ENCODE measurements at places on chromosomes 5 and 9.

GRCh38 chr5:14243766-14244165 lies 100.6 kb downstream of the TRIO start:
- DNase-seq = no peak

- DNase-seq = no peak
Observed at GRCh38 chr5:80177236-80177635, 78.6 kb downstream of the SERINC5 start.

DNA sequence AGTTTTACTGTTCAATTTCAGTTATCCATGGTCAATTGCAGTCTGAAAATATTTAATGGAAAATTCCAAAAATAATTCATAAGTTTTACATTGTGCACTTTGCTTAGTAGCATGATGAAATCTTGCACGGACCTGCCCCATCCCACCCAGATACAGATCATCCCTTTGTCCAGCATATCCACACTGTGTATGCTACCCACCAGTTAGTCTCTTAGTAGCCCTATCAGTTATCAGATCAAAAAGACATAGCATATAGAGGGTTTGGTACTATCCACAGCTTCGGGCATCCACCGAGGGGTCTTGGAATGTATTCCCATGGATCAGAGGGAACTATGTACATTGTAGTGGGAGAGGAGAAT lies 97.7 kb downstream of the SLC44A1 start:
- DNase-seq = no peak

DNA sequence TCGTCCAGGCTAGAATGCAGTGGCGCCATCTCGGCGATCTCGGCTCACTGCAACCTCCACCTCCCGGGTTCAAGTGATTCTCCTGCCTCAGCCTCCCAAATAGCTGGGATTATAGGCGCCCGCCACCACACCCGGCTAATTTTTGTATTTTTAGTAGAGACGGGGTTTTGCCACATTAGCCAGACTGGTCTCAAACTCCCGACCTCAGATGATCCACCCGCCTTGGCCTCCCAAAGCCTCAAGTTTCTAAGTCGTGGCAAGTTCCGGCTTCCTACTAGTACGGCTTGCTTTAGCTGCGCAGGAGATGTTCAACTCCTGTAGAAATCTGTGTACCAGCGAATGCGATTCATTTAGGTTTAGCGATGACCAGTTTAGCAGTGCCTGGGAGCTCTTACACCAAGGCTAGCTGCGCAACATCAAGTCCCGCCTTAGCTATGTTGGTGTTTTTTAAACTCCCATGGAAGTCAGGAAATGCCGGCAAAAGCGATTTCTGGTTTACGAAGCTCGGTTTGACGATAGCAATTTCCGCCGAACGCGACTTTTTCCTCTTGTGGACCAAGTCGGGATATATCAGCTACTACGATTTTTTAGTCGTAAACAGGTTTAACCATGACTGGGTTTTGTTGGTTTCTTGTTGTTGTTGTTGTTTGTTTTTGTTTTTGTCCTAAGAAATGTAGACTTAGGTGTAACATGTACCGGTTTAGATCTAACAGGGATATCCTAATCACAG lies 46.4 kb downstream of the ANXA2R start:
- DNase-seq = no peak

- no peak for DNase-seq
Observed at GRCh38 chr9:137317718-137318511, 15.8 kb upstream of the NRARP start.

GRCh38 chr9:6552498-6553121 lies 92.9 kb downstream of the GLDC start:
- DNase-seq = no peak

GRCh38 chr5:7916171-7916804 lies 47.3 kb downstream of the MTRR start:
- DNase-seq = no peak

DNA sequence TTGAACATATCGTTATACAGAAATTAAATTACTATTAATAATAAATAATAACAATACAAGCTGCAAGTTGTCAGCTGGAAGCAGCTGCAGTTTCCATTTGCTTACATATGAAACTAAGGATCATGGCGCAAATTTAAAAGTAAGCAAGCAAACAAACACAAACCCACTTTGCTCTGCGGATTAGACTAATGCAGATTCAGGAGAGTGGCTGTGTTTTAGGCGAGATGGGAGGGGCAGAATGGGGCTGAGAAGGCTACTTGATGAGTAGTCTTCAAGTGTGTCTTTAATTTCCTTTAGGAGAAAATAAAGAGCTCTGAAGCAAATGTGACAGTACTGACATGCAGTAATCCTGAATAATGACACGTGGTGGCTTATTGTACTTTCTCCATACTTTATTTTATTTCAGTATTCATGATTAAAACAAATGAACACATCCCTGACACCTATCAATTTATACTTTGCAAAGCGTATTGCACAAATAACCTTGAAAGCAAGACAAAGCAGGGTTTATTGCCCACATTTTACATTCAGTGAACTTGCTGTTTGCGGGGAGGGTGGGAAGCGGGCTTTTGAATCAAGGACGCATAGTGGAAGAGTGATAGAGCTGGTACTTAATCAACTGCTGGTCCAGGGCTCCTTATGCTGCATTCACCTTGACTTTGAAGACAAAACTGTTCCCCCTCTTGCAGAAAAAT lies 221.4 kb upstream of the TRIM32 start:
- DNase-seq = no peak

GRCh38 chr5:126961702-126962101 lies 68.7 kb downstream of the MARCHF3 start:
- DNase-seq = no peak

- no peak for DNase-seq
Observed at GRCh38 chr5:133354323-133355185, 257.8 kb downstream of the FSTL4 start.

Data from ovary (tissue), 10 donors.